ENCODE measurements at places on chromosomes 5 and 9.

GRCh38 chr9:95017661-95018060, 291.2 kb downstream of the AOPEP start:
- no peak for DNase-seq

DNA sequence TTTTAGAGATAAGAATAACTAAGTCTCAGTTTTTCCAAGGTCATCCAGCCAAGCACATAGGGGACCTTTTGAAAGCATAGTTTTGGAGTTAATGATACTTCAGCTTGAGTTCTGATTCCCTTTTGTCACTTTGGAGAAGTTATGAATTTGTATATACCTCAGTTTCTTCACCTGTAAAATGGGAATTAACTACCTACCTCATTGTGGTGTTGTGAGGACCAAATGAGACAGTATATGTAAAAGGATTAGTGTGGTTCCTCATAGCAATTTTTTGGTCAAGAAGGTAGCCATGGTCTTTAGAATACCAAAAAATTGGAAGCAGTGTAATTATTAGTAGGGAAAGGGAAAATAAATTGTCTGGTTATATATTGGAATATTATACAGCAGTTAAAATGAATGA, 97.6 kb upstream of the DHFR start:
- no peak for DNase-seq

GRCh38 chr5:29001666-29002065, 1963.3 kb upstream of the CDH9 start:
- DNase-seq: no peak

GRCh38 chr9:136074706-136075105, 20.4 kb downstream of the NACC2 start:
- no peak for DNase-seq

DNA sequence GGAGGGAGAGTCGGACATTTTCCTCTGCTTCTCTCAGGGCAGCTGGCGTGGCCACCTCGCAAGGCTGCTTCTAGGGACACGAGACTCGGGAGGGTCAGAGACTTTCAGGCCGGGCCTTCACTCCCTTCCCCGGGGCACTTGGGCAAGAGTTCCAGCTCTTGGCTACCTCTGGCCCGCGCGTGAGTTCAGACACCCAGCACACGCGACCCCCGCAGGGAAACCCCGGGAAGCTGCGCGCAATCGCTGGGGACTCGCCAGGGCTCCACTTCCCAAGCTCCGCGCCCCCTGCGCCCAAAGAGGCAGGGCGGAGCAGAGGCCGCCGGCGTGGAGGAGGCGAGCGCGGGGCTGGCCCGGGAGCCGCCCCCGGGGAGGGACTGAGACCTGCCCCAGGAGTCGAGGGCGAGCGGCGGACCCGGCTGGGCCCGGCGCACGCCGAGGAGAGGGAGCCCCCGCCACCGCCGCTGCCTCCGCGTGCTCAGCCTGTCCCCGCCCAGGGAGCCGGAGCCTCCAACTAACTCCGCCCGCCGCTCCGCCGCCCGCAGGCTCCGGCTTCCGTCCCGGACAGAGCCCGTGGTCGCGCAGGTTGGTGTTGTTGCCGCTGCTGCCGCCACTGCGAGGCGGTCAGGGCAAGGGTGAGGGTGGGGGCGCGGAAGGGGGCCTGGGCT, at the start of gene PAM:
Gene PAM, plus strand, starts transcription at position 539 of the 665 bp plus-strand sequence. CDS start 110,891 bp downstream, outside the sequence.
- DNase-seq: peak; percentile 88

DNA sequence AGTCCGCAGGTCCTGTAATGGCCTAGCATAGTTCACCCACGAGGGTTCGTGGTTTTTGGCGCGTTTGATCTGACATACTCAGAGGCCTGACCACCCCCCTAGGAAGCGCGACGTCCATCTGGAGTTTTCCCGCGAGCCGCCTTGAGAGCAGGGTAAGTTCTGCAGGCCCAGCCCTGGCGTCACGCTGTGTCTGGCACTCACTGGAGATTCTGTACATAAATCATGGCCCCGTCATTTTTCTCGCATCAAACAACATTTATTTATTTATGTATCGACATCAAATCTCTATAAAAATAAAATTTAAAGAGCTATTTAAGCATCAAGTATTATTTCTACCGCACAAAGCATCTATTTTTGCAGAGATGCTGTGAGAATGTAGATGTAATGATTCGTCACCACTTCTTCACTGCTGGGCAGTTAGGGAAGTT, 437 bp upstream of the TRIM41 start:
- DNase-seq: no peak

GRCh38 chr5:140565780-140566095, 1.1 kb downstream of the SLC35A4 start:
- peak; percentile 6 for DNase-seq

- no peak for DNase-seq
Observed at GRCh38 chr9:98037357-98037756, 19.2 kb upstream of the NANS start.

All from Peyer's patch (tissue), 4 donors.